ENCODE measurements at places on chromosomes 16 and 17.
A peak's percentile ranks its signal among the peaks of the same experiment; 100 is the strongest.

DNA sequence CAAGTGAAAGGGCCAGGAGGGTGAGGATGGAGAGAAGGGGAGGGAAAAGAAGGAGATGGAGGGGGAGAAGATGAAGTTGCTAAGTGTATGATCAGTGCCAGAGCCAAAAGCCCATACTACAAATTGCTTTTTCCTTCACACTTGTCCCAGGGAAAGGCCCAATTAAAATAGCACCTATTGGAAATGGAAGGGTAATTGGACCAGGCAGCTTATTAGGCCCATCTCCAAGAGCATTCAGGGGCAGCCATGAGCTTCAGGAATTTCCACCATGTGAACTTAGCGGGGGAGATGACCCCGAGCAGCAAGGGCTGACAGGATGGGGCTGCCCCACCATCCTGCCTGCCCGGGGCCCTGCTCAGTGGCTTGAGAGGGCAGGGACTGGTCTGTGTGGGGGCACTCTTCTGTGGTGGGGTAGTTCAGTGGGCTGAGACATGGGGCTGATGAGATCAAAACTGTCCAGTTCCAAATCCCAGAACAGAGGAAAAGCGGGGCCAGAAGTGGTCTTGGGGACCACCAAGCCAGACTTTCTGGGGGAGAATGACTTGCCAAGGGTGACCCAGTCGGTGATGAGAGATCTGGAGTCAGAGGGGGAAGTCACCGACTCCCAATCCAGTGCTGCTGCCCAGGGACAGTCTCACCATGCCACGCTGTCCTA is 27.5 kb downstream of the GOSR2 start:
- DNase-seq, result no peak

DNA sequence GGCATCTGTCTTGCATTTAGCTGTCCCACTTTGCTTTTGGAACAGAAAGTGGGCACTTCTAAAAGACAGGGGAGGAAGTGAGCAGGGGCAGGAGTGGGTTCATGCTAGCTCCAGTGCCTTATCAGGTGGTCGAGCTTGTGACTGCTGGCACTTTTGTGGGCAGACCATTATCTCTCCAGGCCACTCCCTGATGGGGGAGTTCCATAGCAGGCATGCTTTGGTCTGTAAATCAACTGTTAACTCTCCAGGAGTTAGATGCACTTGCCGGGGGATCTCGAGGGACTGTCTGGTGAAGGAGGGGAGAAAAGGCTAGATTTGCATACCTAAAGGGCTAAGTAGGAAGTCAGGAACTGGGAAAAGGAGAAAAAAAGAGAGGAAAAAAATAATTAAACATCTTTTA is 9.3 kb upstream of the CARD14 start:
- no peak for DNase-seq

DNA sequence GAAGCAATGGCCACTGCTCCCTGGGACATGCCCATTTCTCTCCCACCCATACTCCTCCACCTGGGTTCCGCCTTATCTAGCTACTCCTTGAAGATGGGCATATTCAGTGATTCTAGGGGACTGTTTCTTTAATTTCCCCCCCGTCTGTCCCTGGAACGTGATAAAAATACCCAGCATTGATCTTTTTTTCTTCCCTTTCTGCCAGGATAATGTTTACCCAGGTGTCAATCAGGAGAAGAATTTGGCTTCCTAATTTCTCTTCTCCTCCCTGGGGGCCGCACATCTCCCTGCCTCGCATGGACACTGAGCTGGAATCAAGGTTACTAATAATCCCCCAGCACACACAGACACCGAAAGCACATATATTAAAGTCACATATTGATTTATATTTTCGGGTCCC is 35.2 kb downstream of the DCAKD start:
- DNase-seq, result no peak

DNA sequence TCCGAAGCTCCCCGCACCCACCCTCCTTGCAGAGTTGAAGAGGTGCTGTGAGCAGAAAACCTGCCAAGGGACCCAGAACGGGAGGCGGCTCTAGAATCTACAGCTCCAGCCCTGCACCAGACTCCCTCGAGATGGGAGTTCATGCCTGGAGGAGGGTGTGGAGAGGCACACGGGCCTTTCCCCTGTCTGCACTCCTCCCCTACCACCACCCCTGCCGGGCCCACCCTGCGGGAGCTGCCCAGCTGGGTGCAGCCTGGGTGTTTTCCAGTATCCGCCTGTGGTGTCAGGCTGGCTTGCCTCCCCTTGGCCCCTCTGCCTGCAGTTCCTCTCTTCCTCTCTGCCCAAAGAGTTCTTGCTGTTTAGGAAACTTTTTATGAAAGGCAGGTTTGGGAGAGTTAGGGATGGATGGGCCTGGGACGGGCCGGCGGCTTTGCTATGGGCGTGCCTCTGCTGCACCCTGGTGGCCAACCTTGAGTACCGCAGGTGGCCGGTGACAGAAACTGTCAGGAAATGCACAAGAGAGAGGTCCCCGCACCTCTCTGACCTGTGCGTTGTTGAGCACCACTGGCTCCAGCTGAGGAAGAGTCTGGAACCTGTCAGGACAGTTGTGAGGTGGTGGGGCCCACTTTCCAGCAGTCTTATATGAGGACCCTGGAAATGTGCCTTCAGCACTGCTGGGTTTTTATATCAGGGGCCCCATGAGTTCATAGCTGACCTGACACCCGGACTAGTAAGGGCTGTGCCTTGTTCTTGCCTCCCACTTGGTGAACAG is 354.1 kb downstream of the SEC14L1 start:
- DNase-seq, result peak; percentile 49

DNA sequence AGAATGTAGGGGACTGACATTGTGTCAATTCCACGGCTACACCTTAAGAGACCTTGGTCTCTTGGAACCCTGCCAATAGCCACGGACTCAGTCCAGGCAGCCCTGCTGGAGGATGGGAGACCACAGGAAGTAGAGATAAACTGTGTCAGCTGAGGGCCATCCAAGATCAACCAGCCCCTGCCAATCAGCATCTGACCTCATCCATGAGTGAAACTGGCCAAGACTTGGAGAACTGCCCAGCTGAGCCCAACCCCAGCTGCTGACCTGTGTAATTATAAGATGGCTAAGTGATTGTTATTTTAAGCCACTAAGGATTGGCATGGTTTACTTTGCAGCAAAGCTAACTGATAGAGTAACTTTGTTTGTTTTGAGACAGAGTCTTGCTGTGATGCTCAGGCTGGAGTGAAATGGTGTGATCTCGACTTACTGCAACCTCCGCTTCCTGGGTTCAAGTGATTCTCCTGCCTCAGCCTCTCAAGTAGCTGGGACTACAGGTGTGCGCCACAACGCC is 13.3 kb upstream of the YWHAE start:
- no peak for DNase-seq

- DNase-seq, result no peak
These were observed 7.4 kb upstream of the VAC14 start for GRCh38 chr16:70808371-70808770.

DNA sequence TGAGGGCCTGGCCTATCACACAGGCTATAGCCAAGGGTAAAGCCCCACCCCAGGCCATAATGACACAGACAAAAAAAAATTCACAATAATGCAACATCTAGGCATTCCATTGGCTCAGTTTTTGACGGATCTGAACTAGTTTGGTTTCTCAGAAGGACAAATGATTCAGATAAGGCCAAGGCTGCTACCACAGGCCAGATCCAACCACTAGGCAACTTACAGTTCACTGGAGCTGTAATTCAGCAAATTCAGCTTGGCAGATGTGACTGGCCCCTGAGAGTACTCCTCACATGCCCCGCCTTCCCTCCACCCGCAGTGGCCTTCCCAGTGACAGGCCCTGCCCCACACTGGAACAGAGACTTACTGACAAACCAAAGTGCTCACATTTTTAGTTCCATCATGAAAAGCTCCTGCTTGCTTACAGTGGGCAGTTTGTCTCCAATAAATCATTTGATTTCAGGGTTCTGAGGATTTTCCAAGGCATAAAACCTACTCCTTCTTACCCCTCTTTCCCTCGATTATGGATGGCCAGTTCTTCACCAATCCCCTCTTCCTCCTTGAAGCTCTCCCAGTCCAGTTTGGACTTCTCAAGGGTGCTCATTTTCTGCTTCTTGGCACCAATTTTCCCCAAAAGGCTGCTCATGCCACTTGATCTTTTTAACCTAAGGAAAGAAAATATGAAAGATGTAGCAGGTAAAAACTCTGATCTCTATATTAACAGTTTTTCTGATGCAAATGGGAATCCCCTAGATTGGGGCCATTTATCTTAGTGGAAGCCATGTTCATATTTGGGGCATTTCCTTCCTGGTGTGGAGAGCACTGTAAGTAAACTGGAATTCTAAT is 53.3 kb upstream of the BCAR1 start:
- no peak for DNase-seq

DNA sequence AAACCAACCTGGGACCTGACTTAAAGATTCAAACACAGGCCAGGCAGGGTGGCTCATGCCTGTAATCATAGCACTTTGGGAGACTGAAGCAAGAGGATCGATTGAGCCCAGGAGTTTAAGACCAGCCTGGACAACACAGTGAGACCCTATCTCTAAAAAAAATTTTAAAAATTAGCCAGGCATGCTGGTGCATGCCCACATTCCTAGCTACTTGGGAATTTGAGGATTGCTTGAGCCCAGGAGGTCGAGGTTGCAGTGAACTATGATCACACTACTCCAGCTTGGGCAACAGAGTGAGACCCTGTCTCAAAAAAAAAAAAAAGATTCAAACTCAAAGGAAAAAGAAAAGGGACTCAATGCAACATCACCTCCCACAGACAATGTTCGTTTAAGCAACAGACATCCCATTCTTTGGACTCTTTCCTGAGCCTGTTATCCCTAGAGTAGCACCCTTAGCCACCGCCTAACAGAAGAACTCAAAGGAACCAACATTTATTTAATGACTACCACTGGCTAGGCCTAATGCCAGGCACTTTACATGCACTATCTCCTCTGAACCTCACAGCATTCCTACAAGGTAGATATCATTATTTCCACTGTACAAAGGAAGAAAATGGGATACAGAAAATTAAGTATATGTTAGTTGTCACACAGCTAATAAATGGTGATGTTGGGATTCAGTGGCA is 12.7 kb downstream of the MYO18A start:
- no peak for DNase-seq

DNA sequence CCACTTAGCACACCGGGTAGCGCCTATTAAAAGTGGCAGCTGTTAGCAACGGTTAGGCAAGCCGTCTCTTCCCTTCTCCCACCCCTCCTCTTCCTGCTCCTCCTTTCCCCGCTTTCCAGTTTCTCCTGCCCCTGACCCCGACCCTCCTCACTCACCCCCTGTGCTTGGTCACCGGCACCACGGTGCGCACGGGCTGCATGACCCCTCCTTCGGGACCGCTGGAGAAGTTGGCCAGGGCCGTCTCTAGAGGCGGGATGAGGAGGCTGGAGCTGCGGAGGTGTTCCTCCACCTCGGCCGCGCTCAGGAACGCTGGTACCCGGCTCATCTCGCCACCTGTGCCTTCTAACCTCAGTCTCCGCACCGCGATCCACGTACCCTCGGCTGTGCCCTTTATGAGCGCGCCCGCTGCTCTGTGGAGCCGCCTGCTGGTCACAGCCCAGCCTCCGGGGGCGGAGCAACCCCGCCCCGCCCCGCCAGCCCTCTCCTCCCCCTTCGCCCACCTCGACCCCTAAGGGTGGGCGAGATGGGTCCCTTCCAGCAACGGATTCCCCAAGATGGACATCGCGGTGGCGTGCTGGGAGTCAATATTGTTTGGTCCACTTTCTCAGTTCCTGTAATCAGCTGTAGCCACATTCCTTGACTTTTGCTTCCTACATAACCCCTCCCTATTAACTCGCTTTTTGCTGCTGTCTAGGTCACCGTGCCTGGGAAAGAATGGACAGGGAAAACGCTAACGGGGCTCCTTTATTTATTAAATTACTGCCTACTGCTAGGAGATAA is at the start of gene CRYM:
Gene CRYM, minus strand, starts transcription at position 364 of the 780 bp plus-strand sequence. Its CDS starts 39 bp downstream, at position 325.
- no peak for DNase-seq

- no peak for DNase-seq
These were observed 12.4 kb upstream of the ZNF19 start for GRCh38 chr16:71501547-71501946.
